ENCODE measurements at places on chromosomes 5 and 9.

DNA sequence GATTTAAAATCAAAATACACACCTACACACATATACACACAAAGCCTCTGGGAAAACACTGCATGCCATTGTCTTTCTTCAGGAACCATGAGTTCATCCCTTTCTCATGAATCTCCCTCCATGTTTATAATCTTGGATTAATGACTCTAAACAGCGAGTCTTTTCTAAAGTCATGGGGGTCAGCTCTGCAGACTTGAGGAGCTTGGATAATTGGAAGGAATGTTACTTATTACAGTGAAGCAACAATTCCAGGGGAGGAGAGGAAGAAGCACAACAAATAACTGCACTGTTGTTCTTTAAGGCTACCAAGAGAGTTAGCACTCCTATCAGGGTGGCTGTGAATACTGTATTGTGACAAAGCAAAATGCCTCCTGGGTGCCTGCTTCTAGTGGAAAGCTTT, 444.7 kb downstream of the ANXA1 start:
- no peak for DNase-seq

GRCh38 chr5:68088302-68088701, 127.3 kb upstream of the PIK3R1 start:
- DNase-seq: no peak

DNA sequence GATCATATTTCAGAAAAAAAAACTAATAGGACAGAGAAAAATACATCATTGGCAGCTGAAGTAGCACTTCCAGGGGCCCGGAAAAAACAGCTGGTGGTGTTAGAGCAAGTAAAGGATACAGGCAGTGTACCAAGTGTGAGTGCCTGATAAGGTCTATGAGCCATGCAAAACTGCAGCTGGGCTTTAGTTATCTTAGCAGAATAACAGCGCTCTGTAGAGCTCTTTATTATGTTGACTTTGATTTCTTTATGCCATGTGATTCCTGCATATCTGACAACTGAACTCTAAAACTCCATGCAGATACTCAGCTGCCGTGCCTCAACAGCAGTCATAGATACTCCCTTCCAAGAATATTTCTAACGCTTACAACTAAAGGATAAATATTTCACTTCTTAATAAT, 119.5 kb downstream of the CAAP1 start:
- DNase-seq: no peak

- no peak for DNase-seq
These were observed 7.8 kb downstream of the IER5L start for GRCh38 chr9:129170229-129170628.

DNA sequence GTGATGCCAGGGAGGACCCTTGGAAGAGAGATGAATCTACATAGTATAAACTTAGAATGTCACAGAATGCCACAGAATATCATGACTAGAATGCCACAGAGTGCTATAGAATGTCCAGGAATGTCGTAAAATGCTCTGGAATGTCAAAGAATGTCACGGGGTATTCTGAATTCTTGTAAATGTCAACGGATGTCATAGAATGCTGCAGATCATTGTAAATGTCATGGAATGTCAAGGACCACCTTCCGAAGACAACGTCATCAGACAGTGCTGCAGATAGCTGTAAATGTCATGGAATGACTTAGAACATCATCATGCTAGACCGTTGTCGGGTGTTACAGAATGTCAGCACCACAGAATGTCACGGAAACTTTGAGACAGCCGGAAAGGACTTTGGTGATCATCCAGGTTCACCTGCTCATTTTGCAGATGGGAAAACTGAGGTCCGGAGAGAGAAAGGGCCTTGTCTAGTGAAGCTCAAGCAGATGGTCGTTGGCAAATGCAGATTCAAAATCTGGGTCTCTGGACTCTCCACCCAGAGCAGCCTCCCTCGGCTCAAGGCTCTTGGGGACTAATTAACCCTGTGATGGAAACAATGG, 117.1 kb downstream of the LHX2 start:
- no peak for DNase-seq

DNA sequence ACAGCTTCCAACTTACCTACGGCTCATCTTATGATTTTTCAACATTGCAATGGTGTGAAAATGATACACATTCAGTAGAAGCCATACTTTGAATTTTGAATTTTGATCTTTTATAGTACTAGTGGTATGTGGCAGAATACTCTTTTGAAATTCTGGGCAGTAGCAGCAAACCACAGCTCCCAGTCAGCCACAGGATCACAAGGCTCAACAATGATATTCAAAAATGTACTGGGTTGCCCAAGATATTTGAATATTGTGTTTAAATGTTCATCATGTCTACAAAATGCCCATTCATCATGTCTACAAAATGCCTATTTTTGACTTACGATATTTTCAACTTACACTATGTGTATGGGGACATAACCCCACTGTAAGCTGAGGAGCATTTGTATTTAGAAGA, 81.3 kb upstream of the PRR16 start:
- DNase-seq: no peak

- peak; percentile 4 for DNase-seq
These were observed 42.4 kb upstream of the LARP1 start for GRCh38 chr5:154712518-154713437.

DNA sequence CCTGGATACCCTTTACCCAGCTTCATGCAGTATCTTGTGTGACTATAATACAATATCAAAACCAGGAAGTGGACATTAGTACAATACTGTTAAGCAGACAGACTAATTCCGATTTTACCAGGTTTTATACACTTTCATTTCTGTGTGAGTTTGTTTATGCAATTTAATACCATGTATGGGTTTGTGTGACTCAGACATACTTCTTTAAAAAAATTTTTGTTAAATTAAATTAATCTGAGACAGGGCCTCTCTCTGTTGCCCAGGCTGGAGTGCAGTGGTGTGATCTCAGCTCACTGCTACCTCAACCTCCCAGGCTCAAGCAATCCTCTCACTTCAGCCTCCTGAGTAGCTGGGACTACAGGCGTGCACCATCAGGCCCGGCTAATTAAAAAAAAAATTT, 156.8 kb downstream of the GAPVD1 start:
- no peak for DNase-seq

DNA sequence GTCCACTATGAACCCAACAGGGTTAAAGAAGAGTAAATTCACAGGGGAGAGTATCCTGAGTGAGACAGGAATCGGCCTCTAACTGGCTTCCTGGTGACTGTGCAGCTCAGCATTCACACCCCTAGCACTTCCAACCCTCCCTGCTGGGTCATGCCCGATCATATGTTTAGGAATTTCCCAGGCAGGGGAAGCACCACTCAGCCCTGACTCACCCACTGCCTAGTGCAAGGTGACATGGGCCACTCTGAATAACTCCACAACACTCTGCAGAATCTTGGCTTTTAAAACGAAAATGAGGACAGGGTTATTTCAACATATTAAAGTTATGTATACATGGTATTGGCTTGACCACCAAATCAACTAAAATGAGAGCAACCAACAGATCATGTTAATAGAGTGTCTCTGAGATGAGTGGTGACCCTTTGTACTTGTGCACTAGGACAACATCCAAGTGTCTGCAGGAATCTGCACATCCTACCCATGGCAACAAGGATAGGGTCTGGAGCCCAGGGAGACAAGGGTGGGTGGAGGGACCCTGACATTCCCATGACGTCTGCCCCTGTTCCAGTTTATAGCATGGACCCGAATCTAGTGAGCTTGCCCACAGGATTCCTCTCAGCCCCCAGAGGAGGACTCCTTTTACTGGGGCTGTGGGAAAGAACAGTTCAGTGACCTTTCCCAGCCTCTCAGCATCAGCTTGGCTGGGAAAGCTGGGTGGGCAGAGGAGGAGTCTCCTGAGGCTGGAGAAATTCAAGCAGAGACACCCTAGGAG, 485.8 kb downstream of the SEMA5A start:
- no peak for DNase-seq

- peak; percentile 63 for DNase-seq
These were observed 420.8 kb upstream of the GRAMD2B start for GRCh38 chr5:126002222-126002897.

DNA sequence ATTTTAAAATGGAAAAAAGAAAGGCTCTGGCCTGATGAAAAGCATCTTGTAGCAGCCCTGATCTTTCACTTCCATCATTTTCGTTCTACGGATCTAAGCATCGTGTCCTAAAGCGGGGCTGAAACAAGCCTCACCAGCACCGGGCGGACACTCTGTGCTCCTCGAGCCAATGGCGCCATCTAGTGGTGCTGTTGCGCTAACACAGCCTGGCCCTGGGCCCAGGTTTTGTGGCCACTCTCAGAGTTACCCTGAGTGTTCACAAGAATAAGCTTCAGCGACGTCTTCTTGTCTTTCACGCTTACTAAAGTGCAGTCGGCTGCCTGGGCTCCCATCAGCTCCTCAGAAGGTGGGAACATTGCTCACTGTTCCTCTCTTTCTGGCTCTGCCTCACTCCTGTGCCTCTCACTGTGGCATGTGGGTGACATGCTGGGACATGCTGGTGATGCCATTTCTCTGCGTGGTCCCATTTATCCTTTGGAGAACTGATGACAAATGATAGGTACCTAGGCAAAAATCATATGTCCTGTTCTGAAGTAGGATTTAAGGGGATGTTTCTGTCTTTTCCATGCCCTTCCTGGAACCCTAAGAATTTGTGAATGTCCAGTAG, 32.7 kb downstream of the DMRT3 start:
- peak; percentile 69 for DNase-seq

DNA sequence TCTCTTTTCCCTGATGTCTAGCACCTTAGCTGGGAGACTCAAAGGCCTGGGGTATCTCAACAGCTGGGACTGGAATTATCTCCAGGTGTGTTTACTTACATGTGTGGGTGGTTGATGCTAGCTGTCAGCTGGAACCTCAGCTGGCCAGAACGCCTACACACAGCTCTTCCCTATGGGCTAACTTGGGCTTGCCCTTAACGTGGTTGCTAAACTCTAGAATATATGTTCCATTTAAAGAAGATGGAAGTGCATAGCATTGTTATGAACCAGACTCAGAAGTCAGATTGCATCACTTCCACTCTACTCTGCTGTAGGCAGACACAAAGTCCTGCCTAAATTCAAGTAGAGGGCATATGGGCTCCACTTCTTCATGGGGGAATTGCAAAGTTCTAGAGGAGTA, 29.3 kb downstream of the SGCD start:
- no peak for DNase-seq

- DNase-seq: no peak
These were observed 987.9 kb upstream of the WWC1 start for GRCh38 chr5:167303582-167303981.

DNA sequence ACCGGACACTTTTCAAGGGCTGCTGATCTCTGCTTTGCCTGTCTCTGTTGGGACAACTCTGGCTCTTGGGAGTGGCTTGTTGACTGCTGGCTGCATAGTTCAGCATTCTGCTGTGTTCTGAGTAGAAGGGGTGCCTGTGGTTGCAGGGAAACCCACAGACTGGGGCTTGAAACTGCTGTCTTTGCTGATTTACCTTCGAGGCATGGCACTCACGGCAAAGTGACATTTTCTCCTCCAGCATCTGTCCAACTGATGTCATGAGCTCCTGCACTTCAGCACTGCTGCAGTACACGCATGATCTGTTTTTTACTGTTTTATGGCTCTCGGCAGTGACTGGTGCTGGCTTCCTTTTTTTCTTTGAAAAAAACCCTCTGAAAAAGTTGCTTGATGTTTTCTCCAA, 69.2 kb downstream of the SPATA31D1 start:
- DNase-seq: no peak

- no peak for DNase-seq
These were observed 68.2 kb downstream of the DMRTA1 start for GRCh38 chr9:22514871-22515270.

- DNase-seq: no peak
These were observed 659 bp downstream of the RAI14 start for GRCh38 chr5:34656700-34657273.

- no peak for DNase-seq
These were observed 307.7 kb upstream of the TLE4 start for GRCh38 chr9:79264041-79264440.

- DNase-seq: no peak
These were observed 29.5 kb upstream of the LRRC14B start for GRCh38 chr5:161803-162110.

- no peak for DNase-seq
These were observed 742.7 kb downstream of the TLE1 start for GRCh38 chr9:80946496-80947170.

GRCh38 chr5:68748101-68748500, 345.7 kb upstream of the SLC30A5 start:
- DNase-seq: no peak

DNA sequence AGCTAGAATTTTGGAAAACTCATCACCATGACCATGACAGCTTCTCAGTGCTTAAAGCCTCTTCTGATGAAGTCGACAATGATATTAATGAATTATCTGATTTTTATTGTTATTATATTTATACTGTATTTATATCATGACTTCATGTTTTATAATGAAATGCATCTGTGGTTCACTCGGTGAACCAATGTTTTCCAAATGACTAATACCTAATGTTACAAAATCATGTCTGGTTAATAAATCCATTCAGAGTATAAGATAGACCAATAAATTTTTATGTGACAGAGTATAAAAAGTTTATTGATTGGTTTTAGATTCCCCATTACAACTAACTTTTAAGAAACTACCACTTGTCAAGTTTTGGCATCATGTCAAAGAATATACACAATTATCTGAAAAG, 416.5 kb downstream of the MLLT3 start:
- DNase-seq: no peak

GRCh38 chr9:138074516-138074915, 196.9 kb downstream of the CACNA1B start:
- no peak for DNase-seq

DNA sequence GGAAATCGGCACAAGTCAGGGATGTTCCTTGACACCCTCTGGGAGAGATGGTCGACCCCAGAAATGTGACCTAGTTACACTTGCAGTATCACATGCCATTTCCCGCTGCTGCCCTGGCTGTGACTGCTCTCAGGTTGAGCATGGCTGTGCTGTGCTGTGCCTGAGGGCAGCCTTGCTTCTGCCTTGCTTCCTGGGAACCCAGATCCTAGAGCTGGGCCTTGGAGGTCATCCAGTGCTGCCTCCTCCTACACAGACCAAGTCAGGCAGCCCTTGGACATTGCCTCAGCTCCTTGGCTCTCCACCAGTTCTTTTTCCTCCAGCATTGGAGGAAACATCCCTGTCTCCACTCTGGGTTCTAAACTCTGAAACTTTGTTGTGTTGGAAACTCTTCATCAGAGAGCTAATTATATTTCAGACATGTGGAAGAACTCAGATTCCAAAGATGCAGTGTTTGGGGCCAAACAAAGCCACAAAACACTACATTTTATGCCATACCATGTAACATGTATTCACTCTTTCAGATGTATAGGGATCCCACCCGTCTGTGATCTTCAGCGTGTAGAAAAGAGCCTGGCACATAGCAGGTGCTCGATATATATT, 6.1 kb downstream of the MAMDC2 start:
- no peak for DNase-seq

- no peak for DNase-seq
These were observed 5.5 kb downstream of the CXXC5 start for GRCh38 chr5:139653616-139654015.

DNA sequence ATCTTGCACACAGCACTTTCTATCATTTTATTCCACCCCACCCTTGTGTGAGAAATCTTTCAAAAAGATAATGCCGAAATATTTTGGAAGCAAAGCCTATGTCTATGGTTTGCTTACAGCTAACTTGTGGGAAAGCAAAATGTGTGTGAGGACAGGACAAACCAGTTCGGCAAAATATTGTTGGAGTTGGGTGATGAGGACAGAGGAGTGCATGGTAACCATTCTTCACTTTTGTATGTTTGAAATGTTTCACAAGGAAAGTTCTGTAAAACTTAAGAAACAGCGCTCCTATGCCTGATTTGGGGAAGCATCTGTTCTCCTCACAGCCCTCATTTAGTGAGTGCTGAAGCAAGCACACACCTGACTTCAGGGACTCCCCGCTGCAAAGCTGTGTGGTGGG, 62.0 kb upstream of the RNF130 start:
- DNase-seq: no peak

- DNase-seq: no peak
These were observed 22.4 kb upstream of the PPP2CA start for GRCh38 chr5:134248256-134248655.
